ENCODE measurements at places on chromosomes 12 and 14.

- DNase-seq, result no peak
Observed at GRCh38 chr12:67271976-67272375, 2.8 kb downstream of the CAND1 start.

DNA sequence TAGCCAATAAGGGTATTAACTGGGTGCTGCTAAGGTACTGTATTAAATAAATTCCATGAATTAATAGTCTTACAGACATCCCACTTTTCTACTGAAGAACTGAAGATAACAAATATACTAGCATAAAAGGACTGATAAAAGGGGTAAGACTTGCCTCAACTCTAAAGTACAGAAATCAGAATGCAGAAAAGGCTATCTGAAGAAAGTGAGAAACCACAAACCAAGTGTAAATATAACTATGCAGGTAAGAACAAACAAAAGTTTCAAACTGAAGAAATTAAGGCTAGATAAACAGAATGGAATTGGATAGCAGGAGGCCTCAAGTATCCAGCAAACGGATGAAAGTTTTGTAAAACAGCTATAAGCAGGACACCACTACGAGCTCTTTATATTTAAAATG, 29.5 kb downstream of the YAF2 start:
- no peak for DNase-seq

DNA sequence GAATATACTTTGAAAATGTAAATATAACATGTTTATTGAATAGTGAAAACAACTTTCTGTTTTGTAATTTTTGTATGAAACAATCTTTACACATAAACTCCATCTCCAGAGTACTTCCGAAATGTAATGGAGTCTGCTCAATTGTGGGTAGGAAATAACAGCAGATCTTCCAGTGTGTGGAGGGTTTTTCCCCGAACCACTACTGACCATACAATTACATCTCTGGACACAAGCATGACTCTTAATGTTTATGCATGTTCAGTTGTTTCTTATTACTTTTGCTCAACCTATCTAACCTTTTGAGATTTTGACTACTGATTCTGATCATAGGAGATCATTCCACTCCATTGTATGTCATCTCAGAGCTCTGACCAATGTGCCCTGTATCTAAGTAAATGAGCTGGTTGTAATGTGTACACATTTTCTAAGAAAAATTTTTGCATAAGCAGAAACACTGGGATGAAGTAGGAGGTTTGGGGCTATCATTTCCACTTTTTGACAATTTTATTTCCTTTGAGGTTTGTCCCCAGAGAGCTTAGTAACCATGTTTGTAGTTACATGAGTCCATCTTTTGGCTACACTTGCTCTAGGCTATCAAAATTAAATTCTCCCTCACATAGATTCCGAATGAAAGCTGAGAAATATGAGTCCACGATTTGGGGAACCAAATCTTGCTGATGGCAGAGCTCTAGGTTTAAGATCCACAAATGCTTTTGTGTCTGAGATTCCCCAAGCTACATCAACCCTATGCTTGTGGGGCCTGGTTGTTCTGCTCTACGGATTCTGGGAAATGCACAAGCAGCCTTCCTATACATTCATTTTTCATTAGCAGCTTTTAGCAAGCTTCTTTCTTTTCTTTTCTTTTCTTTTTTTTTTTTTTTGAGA, 21.4 kb upstream of the CLEC4D start:
- no peak for DNase-seq

DNA sequence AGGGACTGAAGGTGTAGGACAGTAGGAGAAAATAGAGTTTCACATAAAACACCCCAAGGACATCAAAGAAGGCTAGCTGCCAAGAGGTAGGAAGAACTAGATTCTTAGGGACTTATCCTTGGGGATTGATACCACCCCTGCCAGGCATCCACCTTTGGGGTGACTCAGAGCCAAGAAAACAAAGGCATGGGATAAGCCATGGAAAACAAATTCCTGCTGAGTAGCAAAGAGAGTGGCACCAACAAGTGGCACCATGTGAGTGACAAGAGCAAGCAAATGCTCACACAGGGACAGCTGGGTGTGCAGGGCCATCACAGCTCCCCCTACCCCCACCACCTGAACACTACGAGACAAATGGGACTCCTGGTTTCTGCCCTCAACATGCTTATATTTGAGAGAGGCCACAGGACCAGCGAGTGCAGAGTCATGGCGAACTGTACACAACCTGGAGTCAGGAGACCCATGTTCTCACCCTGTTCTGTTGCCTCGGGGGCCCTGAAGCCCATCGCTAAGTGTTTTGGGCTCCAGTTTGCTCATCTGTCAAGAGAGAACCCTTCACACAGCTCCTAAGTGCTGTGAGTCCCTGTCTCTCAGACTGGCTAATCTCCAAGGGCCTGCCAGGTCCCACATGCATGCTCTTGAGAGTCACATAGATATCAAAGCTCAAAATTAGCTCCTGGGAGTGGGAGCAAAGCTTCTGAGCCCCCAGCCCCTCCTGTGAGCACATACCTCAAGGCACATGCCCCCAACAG, 91.9 kb downstream of the DPF3 start:
- DNase-seq, result no peak

- peak; percentile 80 for DNase-seq
Observed at GRCh38 chr12:132566516-132567131, 43.8 kb downstream of the LRCOL1 start.

- DNase-seq, result no peak
Observed at GRCh38 chr14:41644606-41645005, 37.9 kb downstream of the LRFN5 start.

DNA sequence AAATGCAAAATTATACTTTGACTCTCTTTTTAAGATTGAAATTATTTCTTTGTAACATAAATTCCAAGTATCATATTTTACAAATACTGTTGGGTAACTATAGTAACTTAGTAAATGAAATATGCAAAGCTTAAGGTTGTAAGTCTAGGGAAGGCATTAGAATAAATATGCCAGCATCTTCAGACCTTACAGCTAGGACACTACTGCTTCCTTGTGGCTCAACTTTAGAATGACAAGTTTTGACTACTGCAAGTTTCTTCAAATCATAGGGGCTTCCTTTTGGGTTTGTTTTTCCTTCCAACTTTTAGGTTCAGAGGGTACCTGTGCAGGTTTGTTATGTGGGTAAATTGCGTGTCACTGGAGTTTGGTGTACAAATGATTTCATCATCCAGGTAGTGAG, 17.7 kb upstream of the ANP32D start:
- no peak for DNase-seq

Data from cerebellum (tissue), 4 donors.